ENCODE measurements at places on chromosomes 6 and 20. TPM values are rescaled to one million over a fixed set of nuclear protein-coding genes. Genes with fewer than 3 reads are reported as not detected.

RSPH9 gene
- not detected for total RNA-seq

SPATA25 gene
- 4.1 TPM for total RNA-seq

ADGRB3 gene
- total RNA-seq, result not detected

MAP7 gene
- 0.06 TPM for total RNA-seq

SIRPD gene
- total RNA-seq, result not detected

SALL4 gene
- total RNA-seq, result not detected

RAET1L gene
- total RNA-seq, result not detected

SLC22A2 gene
- total RNA-seq, result not detected

HIVEP2 gene
- 11.8 TPM for total RNA-seq

BTBD3 gene
- total RNA-seq, result 21.7 TPM

PROKR2 gene
- total RNA-seq, result not detected

ENPP5 gene
- 1.3 TPM for total RNA-seq

TMEM244 gene
- 0.52 TPM for total RNA-seq

SF3B5 gene
- 186 TPM for total RNA-seq

TNFRSF21 gene
- 3.1 TPM for total RNA-seq

SOBP gene
- under 0.01 TPM for total RNA-seq

OSTM1 gene
- total RNA-seq, result 121 TPM

TBXT gene
- total RNA-seq, result not detected

AIF1 gene
- total RNA-seq, result not detected

HSPA1L gene
- total RNA-seq, result 0.71 TPM

FAM217A gene
- not detected for total RNA-seq

GNMT gene
- not detected for total RNA-seq

C6orf58 gene
- not detected for total RNA-seq

MLIP gene
- 4.3 TPM for total RNA-seq

ORC3 gene
- 40.1 TPM for total RNA-seq

FNDC11 gene
- total RNA-seq, result 0.13 TPM

TRIM15 gene
- not detected for total RNA-seq

NMBR gene
- total RNA-seq, result not detected

GNAS-AS1 gene
- not detected for total RNA-seq

HLA-DRB1 gene
- total RNA-seq, result 0.45 TPM

CEP162 gene
- 8.8 TPM for total RNA-seq

CDH26 gene
- 0.06 TPM for total RNA-seq

SLC24A3 gene
- 0.06 TPM for total RNA-seq

TRIM31 gene
- total RNA-seq, result not detected

SPATS1 gene
- not detected for total RNA-seq

LYRM2 gene
- total RNA-seq, result 50.7 TPM
